ENCODE measurements at places on chromosomes 2 and 18.

DNA sequence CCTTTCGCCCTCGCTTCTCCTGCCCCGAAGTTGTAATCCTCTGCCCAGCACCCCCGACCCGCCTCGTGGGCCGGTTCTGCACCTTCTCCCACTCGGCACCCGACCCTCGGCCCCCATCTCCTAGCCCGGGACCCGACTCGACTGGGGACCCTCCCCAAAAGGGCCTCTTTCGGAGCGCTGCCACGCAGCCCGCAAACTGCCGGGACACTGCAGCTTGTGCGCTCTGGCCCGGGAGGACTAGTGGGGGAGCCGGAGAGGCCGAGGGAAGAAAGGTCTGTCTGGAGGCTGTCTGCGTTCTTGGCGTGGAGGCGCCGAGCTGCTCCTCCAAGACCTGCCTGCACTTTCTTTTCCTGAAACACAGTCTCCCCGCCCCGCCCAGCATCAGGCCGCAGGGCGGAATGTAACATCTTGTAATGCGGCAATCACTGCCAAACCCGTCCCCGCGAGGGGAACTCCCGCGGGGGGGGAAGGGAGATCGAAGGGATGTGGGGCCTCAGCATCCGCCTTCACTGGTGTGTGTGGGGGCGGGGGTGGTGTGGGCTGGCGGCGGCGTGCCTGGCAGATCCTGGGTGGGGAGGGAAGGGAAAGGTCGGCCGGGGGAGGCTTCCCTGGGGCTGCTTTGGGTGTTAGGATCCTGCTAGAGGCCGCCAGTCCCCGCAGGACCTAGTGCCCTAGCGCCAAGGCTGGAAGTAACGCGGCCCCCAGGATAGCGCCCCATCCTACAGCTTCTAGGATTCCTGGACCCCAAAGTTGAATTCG lies 7.4 kb downstream of the DLX2 start:
- peak; percentile 58 for DNase-seq

DNA sequence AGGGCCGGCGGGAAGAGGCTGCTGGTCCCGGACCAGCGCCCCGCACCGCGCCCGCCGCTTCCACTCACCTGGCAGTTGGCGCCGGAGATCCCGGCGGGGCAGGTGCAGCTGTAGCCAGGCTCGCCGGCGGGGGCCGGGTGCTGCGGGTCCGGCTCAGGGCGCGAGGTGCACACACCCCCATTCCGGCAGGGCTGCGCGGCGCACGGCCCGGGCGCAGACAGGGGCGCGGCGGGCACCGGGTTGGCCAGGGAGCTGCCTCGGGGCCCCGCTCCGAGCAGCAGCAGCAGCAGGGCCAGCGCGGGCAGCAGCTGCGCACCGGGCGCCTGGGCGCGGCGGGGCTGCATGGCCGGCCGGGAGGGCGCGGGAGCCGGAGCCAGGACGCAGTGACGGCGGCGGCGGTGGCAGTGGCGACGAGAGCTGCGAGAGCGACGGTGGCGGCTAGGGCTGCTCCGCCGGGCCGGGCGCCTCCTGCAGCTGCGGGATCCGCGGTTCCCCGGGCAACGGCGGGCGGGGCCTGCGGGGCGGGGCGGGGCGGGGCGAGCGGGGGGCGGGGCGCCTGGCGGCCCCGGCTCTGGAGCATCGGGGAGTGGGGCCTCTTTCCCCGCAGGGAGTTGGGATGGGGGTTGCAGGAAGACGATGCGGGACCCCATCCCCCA lies at the start of gene DNER:
DNER (minus strand) TSS at position 476 of the 656 bp plus-strand sequence; CDS start at position 344, 132 bp downstream.
- peak; percentile 42 for DNase-seq

DNA sequence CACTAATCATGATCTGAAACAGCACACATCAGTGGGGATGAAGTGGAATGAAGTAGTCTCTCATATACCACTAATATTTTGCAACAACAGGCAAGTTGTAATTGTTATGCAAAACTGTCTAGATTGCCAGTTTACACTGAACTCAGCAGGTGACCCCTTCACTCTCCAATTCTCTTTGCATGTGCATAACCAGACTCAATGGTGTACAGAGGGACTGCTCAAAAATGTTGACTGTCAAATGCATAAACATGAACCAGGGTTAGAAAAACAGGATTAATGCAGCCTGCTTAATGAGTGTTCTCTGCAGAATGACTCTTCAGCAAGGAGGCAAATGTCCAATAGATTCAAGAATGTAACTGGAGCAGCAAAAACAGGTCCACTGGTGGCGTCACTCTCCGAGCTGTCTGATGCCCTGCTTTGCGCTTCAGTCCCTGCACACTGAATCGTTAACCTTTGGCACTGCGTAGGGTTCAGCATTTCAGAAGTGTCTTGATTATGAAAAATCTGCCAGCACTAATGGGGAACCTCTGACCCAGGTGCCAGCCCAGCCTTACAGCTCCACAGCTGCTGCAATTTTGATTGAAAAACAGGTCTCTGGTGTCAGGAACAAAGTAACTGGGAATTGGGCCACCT lies 209.3 kb downstream of the TDRD15 start:
- DNase-seq = peak; percentile 67

DNA sequence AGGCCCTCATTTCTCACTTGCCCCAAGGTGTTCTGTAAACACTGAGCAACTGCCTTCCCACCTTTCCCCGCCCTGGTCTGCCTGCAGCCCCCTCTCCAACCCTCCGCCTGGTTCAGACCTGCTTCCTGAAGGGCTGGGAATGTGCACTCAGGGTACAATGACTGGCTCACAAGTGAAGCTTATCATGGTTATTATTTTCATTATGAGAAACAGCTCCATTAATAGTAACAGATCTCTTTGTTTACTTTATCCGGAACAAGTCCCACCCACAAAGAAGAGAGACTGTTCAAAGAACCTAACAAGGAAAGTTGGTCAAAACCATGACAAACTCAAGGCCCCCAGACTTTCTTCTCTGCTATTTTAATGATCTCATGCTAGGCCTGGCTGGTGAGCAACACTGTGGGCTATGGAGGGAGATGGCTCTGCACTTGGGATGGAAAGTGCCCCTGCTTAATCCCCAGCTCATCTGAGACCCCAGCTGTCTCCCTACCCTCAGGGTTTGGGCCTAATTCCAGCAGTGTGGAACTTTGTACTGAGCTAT lies 36.7 kb downstream of the ARHGAP25 start:
- no peak for DNase-seq

- DNase-seq = no peak
These were observed 77.7 kb downstream of the TRIM43 start for GRCh38 chr2:95669441-95669991.

All from NCI-H748 treated with DMSO at 0.1 percent for 48 hours (cell line).